ENCODE measurements at places on chromosomes 11 and 22. TPM values are rescaled to one million over a fixed set of nuclear protein-coding genes. Genes with fewer than 3 reads are reported as not detected.

The OR52E2 gene
- not detected for total RNA-seq

The MRPL16 gene
- total RNA-seq: 71.9 TPM

The OR4D5 gene
- total RNA-seq: not detected

The DEFB131B gene
- not detected for total RNA-seq

The BEST1 gene
- 2.3 TPM for total RNA-seq

The NLRP14 gene
- total RNA-seq: under 0.01 TPM

Data from epithelial cell of alveolus of lung (primary cell).